CD4-positive, alpha-beta memory T cell (primary cell): ENCODE measurements at places on chromosomes 4 and X.

- DNase-seq, result no peak
Measured at GRCh38 chr4:14513471-14513870, 488.8 kb upstream of the CPEB2 start.

- DNase-seq, result no peak
Measured at GRCh38 chr4:100754751-100755150, 236.9 kb upstream of the EMCN start.

GRCh38 chr4:106898621-106899230 is 137.4 kb downstream of the DKK2 start:
- DNase-seq, result no peak

- no peak for DNase-seq
Measured at GRCh38 chr4:36332782-36333131, 51.3 kb downstream of the DTHD1 start.

DNA sequence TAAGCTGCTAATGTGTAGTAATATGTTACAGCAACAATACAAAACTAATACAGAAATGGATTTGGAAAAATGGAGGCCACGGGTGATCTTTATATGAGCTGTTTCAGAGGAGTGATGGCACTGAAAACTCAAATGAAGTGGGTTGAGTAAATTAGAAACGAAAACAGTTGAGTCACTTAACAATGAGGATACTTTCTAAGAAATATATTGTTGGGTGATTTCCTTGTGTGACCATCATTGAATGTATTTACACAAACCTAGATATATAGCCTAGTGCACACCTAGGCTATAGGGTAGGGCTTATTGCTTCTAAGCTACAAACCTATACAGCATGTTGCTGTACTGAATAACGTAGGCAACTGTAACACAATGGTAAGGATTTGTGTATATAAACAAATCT is 30.5 kb upstream of the DHX15 start:
- no peak for DNase-seq

- DNase-seq, result no peak
Measured at GRCh38 chrX:21373637-21374162, 518 bp upstream of the CNKSR2 start.
